Dermis microvascular lymphatic vessel endothelial cell (primary cell): ENCODE measurements at places on chromosomes 5 and 9. TPM values are rescaled to one million over a fixed set of nuclear protein-coding genes. Genes with fewer than 3 reads are reported as not detected.

The FST gene
- total RNA-seq, result 3.2 and 19.6 TPM in 2 replicates

The FBXO10 gene
- 9.1 and 17.6 TPM in 2 replicates for total RNA-seq

The PCSK5 gene
- total RNA-seq, result 1.0 and 1.5 TPM in 2 replicates

The MYOT gene
- total RNA-seq, result not detected in 2 replicates

The GIN1 gene
- total RNA-seq, result 2.3 and 2.4 TPM in 2 replicates

The BASP1 gene
- total RNA-seq, result 1.3 and 2.4 TPM in 2 replicates

The BAAT gene
- under 0.01 TPM in 1 of 2 replicates, not detected in the other for total RNA-seq

The SLC36A1 gene
- 1.9 and 3.2 TPM in 2 replicates for total RNA-seq

The TRMO gene
- 11.8 and 14.4 TPM in 2 replicates for total RNA-seq

The AK8 gene
- under 0.01 and 0.13 TPM in 2 replicates for total RNA-seq

The LRRC8A gene
- total RNA-seq, result 68.8 and 117 TPM in 2 replicates

The SLCO6A1 gene
- total RNA-seq, result not detected in 2 replicates

The FCN1 gene
- not detected in 2 replicates for total RNA-seq

The SPINK5 gene
- total RNA-seq, result 0.13 TPM in 1 of 2 replicates, not detected in the other

The ANAPC2 gene
- 15.1 and 22.1 TPM in 2 replicates for total RNA-seq

The PCDHB12 gene
- 0.26 and 0.76 TPM in 2 replicates for total RNA-seq

The FAF2 gene
- 48.4 and 56.5 TPM in 2 replicates for total RNA-seq

The GADD45G gene
- under 0.01 and 0.13 TPM in 2 replicates for total RNA-seq

The C5orf24 gene
- total RNA-seq, result 36.8 and 43.1 TPM in 2 replicates

The MCC gene
- total RNA-seq, result 10.1 and 19.0 TPM in 2 replicates

The RASGEF1C gene
- not detected in 2 replicates for total RNA-seq

The IL31RA gene
- total RNA-seq, result 0.38 and 0.51 TPM in 2 replicates

The PCDHGA2 gene
- 0.39 and 1.1 TPM in 2 replicates for total RNA-seq

The PCDHB2 gene
- total RNA-seq, result 0.39 and 1.3 TPM in 2 replicates

The TCF7 gene
- total RNA-seq, result 0.13 and 0.25 TPM in 2 replicates

The MARVELD2 gene
- 0.90 and 1.6 TPM in 2 replicates for total RNA-seq

The PCDHGA9 gene
- total RNA-seq, result 1.4 and 2.4 TPM in 2 replicates

The CD274 gene
- total RNA-seq, result 5.3 and 6.4 TPM in 2 replicates

The SURF1 gene
- 19.7 and 21.6 TPM in 2 replicates for total RNA-seq

The C5orf58 gene
- not detected in 2 replicates for total RNA-seq

The AIF1L gene
- 1.6 and 2.4 TPM in 2 replicates for total RNA-seq

The KCTD16 gene
- total RNA-seq, result under 0.01 TPM in 2 replicates

The ISCA1 gene
- 21.4 and 30.5 TPM in 2 replicates for total RNA-seq

The HMCN2 gene
- total RNA-seq, result under 0.01 TPM in 1 of 2 replicates, not detected in the other

The THBS4 gene
- total RNA-seq, result 1.2 and 2.9 TPM in 2 replicates

The FIBCD1 gene
- under 0.01 TPM in 1 of 2 replicates, not detected in the other for total RNA-seq

The TTC23L gene
- 0.13 and 0.26 TPM in 2 replicates for total RNA-seq

The FOXD4L6 gene
- total RNA-seq, result under 0.01 TPM in 1 of 2 replicates, not detected in the other

The PSMB7 gene
- total RNA-seq, result 193 and 196 TPM in 2 replicates

The SMAD5 gene
- total RNA-seq, result 29.0 and 38.6 TPM in 2 replicates

The SREK1 gene
- 44.7 and 47.3 TPM in 2 replicates for total RNA-seq

The C6 gene
- total RNA-seq, result not detected in 2 replicates

The FBP1 gene
- 0.51 and 0.64 TPM in 2 replicates for total RNA-seq

The PCAT7 gene
- total RNA-seq, result not detected in 2 replicates

The FBXO4 gene
- 8.1 and 8.5 TPM in 2 replicates for total RNA-seq

The SMIM33 gene
- total RNA-seq, result under 0.01 TPM in 1 of 2 replicates, not detected in the other

The SNCB gene
- total RNA-seq, result 0.76 and 1.2 TPM in 2 replicates
